ENCODE measurements at places on chromosomes 6 and 20.

DNA sequence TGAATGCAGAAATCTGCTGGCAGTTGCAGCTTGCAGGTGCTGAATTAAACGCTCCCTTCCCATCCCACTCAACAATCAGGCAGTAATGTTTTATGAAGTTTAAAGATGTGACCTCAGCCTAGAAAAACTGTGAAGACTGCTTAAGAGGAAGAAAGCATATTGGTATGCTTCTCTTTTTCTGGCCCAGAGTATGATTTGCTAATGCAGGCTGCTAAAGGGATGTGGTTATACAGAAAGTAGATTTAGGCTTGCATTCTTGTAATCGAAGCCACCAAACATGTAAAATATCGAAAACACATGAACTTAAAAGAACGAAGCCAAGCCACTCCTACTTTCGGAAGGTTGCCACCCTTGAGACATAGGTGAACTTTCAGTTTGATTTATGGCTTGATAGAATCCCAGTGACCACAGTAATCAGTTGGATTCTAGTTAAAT lies 40.7 kb downstream of the MAP3K5 start:
- DNase-seq = no peak

DNA sequence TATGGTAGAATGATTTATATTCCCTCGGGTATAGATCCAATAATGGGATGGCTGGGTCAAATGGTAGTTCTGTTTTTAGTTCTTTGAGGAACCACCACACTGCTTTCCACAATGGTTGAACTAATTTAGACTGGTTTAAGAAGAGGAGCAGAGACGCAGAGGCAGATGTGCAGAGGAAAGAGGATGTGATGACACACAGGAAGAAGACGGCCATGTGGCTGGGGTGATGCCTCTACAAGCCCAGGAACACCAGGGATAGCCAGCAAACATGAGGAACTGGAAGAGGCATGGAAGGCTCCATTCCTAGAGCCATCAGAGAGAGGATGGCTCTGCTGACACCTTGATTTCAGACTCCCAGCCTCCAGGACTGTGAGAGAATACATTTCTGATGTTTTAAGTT lies 218.3 kb upstream of the DTNBP1 start:
- DNase-seq = no peak

GRCh38 chr20:20367575-20368417 lies at the start of gene INSM1:
TSS of gene INSM1 (plus strand) at chr20:20368104. CDS start at chr20:20368268, 164 bp downstream.
- DNase-seq = no peak

GRCh38 chr20:36277546-36277945 lies 28.6 kb upstream of the DLGAP4 start:
- DNase-seq = no peak

DNA sequence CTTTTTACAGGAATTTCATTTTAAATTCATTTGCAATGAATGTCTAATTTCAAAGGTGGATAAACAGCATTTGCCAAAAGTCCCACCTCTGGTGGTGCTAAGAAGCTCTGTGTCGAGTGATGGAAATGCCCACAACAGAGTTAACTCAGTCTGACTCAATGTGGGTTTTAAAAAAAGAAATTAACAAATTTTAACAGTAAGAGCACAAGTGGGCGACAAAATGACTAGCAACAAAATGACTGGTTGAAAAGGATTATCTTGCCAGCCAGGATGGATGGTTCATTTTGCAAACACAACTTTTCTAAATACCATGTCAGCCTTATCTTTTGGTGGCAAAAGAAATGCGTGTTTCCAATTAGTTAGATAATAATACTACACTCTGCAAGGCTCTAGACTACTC lies 14.3 kb upstream of the TAGAP start:
- no peak for DNase-seq

- DNase-seq = peak; percentile 4
Measured at GRCh38 chr6:34791164-34791700, 651 bp upstream of the BLTP3A start.

DNA sequence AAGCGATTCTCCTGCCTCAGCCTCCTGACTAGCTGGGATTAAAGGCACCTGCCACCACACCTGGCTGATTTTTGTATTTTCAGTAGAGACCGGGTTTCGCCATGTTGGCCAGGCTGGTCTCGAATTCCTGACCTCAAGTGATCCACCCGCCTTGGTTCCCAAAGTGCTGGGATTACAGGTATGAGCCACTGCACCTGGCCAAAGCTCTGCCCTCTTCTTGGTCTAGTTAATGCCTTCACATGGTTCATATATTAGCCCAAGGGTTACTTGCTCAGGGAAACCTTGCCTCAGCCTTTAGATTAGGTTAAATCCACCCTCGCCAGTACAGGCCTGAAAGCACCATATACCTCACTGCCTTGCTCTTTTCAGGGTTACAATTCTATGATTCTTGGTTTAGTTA lies 26.1 kb downstream of the TSHZ2 start:
- DNase-seq = no peak

Data from HCEC 1CT (cell line).